ENCODE measurements at places on chromosomes 4 and X.

GRCh38 chr4:39029752-39030694 lies 2.2 kb downstream of the TMEM156 start:
- no peak for DNase-seq

- DNase-seq, result no peak
These were observed 299.1 kb downstream of the ARHGAP24 start for GRCh38 chr4:85774000-85774399.

DNA sequence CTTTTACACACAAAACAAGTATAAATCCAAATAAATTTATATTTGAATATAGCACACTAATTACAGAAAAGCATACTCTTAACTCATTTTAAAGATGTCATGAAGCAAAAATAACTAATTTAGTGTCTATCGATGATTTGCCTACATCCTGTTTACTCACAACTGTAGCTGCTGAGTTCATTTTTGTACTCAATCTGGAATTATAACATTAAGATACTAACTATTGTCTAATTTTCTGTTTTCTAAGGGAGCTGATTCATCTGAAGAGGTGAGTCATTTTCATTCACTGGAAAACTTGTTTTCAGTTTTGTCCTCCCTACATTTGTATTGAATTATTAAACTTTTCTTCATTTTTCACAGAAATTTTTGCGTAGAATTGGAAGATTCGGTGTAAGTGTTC lies 3.7 kb downstream of the STATH start:
- DNase-seq, result no peak

GRCh38 chr4:179291657-179292056 lies 1849.4 kb upstream of the AGA start:
- DNase-seq, result no peak

DNA sequence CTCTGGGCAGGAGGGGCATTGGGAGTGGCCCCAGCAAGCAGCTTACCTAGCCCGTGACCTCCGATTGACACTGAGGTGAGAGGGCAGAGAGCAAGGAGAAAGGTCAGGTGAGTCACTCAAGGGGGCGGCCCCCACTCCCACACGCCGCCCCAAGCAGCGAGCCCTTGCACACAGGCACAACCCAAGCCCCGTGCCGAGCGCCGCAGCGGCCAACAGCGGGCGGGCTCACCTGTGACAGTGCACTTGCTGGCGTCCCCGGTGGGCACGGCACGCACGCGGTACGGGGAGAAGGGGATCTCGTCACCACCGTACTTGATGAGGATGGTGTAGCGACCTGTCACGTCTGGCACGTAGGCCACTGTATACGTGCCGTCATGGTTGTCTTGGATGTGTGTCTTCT lies 17.2 kb downstream of the FLNA start:
- DNase-seq, result no peak

DNA sequence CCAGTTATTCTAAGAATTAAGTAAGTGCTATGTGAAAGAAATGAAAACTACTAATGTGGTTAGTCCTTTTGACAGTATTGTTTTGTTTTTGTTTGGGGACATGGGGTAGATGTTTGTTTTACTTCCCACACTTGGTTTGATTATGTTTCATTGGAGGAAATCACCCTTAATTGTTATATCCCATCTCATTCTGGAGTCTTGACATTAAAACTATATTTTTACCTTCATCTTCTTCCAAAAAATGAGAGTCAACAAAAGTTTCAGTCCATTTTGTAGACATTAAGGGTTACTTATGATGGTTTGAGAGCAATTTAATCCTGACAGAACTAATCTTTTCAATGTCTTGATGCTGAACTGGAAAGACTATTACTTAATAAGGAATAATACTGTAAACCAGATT lies 108.7 kb downstream of the GPC3 start:
- no peak for DNase-seq

GRCh38 chr4:54368281-54369265 lies 139.5 kb downstream of the PDGFRA start:
- no peak for DNase-seq

- DNase-seq, result no peak
These were observed 37.1 kb upstream of the GPM6B start for GRCh38 chrX:13854003-13854402.

DNA sequence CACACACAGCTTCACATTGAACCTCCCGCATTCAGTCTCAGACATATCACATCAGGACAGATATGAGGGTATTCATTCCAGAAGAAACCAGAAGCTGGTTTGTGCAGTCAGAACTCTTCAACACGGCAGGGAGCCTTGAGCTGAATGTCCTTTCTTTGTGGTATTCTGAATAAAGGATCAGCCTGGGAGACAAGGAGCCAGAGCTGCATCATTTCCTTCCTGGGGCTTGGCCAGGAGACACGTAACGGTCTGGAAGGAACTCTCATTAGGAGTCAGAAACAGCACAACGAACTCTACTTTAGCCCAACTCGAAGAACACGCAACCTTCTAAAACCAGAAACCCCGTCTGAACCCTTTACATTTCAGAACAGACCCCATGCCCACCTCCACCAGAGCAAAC lies 46.4 kb downstream of the KDR start:
- peak; percentile 63 for DNase-seq

- DNase-seq, result no peak
These were observed 186.9 kb downstream of the STK32B start for GRCh38 chr4:5238173-5238572.

- DNase-seq, result peak; percentile 91
These were observed 893 bp upstream of the SEPTIN11 start for GRCh38 chr4:76948443-76949275.

DNA sequence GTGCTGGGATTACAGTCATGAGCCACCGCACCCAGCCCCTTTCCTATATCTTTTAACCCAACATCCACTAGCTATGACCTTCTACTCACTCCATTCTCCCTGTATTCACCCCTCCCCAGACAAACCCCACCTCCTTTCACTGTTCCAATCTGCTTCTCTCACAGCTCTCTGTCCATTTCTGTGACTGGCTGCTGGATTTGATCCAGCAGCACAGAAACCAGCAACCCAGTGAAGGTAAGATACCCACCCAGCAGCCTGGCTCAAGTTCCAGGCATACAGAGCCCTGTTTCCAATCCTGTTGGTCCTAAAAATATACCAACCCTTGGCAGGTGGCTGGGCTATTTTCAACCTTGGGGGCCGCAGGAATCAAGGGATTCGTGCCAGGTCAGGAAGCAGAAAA lies 56.9 kb upstream of the SMIM10 start:
- no peak for DNase-seq

DNA sequence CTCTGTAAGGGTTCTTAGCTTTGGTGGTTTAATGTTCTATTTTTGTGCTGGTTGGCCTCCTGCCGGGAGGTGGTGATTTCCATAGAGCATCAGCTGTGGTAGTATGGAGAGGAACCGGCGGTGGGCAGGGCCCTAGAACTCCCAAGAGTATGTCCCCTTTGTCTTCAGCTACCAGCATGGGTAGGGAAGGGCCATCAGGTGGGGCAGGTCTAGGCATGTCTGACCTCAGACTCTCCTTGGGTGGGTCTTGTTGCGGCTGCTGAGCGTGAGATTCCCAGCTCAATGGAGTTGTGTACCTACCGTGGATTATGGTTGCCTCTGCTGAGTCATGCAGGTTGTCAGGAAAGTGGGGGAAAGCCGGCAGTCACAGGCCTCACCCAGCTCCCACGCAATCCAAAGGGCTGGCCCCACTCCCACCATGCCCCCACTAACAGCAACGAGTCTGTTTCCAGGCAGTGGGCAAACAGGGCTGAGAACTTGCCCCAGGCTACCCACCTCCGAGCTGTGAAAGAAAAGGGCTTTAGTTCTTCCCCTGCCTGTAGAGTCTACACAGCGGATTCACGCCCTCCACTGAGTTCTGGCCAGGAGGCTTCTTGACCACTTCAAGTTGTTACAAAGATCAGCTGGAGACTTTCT lies 235.9 kb downstream of the RPA4 start:
- DNase-seq, result no peak

DNA sequence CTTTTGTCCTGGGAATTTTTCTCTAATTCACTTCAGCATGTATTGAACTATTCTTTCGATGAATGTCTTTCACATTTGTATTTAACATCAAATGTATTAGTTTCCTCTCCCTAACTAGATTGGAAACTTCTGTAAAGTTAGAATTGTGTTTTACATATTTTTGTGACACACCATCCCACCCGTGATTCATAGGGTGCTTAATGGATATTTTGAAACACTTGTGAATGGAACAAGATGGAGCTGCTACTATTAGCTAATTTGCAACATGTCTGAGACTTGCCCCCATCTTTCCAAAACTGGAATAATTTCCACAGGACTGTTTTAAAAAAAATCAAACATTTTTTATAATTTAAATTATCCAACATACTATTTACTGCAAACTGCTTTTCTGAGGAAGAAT lies 30.2 kb upstream of the GNPDA2 start:
- DNase-seq, result no peak

DNA sequence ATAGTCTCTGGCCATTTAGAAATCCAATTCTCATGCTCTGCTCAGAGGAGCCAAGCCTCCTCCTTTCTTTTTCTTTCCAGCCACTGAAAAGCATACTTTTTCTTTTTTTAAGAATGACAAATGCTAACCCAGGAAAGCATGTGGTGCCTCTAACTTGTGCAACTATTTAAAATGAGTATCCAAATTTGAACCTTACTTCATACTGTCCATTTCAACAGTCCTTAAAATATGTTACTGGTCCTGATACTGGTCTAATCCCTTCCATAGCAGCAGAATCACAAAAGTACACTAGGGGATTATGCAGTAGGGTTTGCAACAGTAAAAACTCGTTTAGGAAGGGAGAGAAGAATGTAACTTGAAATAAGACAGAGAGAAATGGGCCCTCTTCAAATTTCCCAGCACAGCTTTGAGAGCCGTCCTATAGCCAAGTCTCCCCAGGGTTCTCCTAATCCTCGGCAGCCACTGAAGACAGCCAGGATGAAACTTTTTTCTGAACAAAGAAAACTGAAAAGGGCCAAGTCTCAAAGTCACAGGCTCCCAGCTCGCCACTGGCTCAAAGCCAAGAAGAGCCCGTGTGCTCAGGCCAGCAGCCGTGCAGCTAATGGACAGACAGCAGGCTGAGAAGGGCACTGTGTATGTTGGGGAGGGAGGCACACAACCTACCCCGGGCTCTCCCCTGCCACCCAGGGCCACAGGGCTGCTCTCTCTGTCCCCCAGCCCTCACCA lies 39.5 kb downstream of the GPC4 start:
- peak; percentile 18 for DNase-seq

DNA sequence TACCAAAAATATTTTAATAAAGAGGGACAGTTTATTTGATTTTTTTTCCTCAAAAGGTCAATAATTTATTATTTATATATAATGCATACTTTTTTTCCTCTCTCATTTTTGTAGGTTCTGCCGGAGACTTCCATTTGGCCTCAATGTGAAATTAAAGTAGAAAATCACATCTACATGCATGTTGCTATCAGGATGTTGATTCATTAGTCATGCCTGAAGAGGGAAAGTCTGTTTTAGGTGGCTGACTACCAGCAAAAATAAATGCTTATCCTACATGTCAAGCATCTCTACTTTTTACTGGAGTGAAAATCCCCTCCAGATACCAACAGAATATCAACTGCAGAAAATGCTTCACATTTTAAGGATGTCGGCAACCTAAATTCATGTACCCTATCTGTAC lies 41.5 kb downstream of the KIAA0232 start:
- DNase-seq, result no peak

DNA sequence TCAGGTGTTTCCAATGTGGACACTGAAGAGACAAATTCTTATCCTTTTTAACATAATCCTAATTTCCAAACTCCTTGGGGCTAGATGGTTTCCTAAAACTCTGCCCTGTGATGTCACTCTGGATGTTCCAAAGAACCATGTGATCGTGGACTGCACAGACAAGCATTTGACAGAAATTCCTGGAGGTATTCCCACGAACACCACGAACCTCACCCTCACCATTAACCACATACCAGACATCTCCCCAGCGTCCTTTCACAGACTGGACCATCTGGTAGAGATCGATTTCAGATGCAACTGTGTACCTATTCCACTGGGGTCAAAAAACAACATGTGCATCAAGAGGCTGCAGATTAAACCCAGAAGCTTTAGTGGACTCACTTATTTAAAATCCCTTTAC lies 18.6 kb downstream of the TLR7 start:
- DNase-seq, result no peak

- DNase-seq, result no peak
These were observed 17.5 kb downstream of the MTMR8 start for GRCh38 chrX:64377753-64378152.

- DNase-seq, result peak; percentile 82
These were observed at the start of gene LIN54 for GRCh38 chr4:83010522-83011318. TSS of gene LIN54 (minus strand) at chr4:83010823. CDS start at chr4:82984844, 25,979 bp downstream.

DNA sequence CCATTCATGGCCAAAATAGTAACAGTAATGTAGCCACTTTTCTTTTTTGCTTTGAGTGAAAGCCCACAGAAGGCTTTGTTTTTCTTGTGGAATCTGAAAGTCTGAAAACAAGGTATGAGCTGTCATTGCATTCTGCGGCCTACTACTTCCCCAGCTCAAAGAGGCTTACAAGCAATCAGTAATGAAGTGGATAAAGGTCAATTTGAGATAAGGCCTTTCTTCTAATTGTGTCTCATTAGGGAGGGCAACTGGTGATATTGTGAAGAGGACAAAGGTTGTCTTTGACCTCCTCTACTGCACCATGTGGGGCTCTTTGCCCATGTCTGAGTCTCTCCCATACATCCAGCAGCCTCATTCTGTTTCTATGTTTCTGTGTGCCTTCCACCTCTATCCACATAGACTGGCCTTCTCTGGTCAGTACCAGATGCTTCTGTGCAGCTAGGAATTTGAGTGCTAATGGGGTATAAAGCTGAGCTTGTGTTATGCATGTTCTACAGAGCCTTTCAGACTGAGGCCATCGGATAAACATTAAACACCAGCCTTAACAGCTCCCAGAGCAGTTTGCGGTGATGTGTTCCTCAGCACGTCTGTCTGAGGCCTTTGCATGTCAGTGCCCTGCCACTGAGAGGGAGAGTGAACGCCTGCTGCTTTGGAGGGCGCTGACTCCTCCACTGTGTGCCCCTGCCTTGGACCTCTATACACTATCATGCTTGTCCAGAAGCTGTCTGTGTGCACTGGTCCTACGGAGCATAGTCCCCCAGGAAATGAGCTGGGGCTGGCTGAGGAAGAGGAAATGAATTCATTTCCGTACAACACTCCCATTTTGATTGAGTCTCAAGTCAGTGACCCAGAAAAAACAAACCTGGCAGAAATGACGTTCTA lies 80.2 kb downstream of the SH2D1A start:
- no peak for DNase-seq

- no peak for DNase-seq
These were observed 21.0 kb upstream of the FMR1 start for GRCh38 chrX:147890756-147891155.

DNA sequence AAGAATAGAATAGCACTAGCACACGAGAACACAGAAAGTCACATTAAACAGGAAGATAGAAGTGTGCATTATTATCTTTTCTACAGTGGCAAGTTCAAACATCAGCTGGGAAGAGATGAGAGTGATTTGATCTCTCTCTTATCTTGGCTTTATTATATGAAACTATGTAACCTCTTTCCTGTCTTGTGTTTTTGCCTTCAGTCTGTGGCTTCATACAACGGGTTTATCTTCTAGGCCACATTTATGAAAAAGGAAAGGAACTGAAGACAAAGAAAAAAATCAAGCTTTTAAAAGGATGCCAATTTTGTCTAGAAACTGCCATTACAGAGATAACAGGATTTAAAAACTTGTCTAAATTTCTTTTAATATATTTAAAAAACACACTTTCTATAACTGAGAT lies 983.6 kb downstream of the RPA4 start:
- no peak for DNase-seq

- DNase-seq, result no peak
These were observed 31.5 kb downstream of the NOP14 start for GRCh38 chr4:2931512-2932301.
